ENCODE measurements at places on chromosomes 4 and X. TPM values are rescaled to one million over a fixed set of nuclear protein-coding genes. Genes with fewer than 3 reads are reported as not detected.

DNA sequence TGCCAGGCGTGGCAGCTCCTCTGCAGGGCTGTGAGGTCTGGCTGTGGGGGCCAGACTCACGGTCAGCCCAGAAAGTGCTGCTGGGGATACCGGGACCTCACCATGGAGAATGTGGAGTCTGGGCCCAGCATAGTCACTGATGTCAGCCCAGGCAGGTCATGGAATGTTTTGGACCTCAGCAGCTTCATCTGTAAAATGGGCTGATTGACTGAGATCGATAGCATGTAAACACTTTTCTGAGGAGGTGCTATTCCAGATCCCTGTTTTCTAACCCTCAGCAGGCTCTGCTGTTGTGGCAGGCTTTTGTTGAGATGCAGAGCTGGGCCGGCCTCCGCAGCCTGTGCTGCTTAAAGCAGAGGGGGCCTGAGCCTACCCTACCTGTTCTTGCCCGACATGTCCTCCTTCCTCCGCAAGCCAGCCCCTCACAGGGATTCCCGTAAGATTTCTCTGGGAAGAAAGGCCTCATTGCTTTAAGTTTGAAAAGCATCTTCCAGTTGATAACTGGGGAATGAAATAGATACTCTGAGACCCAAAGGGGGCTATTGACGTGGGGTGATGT is 38.3 kb upstream of the HGFAC start:
- no peaks in the 10 kb centered on the region for H3K36me3 ChIP-seq
- no peaks in the 10 kb centered on the region for H3K27me3 ChIP-seq
- no peak overlapping the region for H3K4me3 ChIP-seq
- DNase-seq = no peak
- no peak overlapping the region for H3K27ac ChIP-seq
- H3K4me1 ChIP-seq = peaks cover 3% of the 10 kb centered on the region

GRCh38 chrX:93673869-93674271 is at the start of gene FAM133A:
Gene FAM133A (plus strand): TSS chrX:93674206. CDS start chrX:93709420, 35,214 bp downstream.
- H3K4me1 ChIP-seq = no peaks in the 10 kb centered on the region
- peak within 1 kb of the TSS; percentile 46 for H3K4me3 ChIP-seq
- no peaks in the 10 kb centered on the region for H3K36me3 ChIP-seq
- DNase-seq = peak; percentile 16

DNA sequence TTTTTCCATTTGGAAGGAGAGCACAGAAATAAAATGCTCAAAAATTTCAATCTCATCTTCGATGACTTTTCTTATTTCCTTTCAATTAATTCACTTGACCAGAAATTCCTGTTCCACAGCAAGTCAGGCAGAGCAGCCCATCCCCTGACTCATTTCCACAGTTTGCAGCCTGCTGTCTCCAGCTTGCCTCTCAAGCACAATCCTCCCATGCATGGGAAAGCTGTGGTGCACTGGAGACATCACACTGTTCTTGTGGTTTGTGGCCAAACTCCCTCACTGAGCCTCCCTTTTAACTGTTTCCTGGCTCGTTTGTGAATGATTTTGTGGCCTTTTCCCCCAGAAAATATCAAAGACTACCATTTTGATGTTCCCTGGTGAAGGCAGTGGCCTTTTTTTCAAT is 114.0 kb upstream of the ENPEP start:
- no peak for DNase-seq
- H3K4me3 ChIP-seq = no peak overlapping the region
- H3K27ac ChIP-seq = no peak overlapping the region
- no peaks in the 10 kb centered on the region for H3K36me3 ChIP-seq
- no peaks in the 10 kb centered on the region for H3K4me1 ChIP-seq

DNA sequence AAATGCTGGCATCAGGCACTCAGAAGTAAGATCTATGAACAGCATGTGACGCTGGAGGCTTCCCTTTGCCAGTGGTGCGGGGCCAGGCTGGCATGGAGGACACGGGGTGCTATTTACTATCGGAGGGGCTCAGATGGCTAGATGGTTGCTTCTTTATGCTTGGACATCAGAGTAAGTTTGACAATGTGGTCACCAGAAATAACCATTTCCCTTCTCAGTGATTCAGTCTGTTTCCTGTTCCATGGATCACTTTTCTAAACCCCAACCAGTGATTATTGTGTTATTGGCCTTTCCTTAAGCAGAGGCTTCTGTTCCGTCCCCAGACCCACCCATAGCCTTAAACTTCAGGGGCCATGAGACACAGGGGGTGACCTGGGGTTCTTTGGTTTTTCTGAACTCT is 55.4 kb upstream of the DHX15 start:
- no peaks in the 10 kb centered on the region for H3K4me1 ChIP-seq
- H3K27ac ChIP-seq = no peak overlapping the region
- H3K4me3 ChIP-seq = no peak overlapping the region
- no peak for DNase-seq
- no peaks in the 10 kb centered on the region for H3K27me3 ChIP-seq

DNA sequence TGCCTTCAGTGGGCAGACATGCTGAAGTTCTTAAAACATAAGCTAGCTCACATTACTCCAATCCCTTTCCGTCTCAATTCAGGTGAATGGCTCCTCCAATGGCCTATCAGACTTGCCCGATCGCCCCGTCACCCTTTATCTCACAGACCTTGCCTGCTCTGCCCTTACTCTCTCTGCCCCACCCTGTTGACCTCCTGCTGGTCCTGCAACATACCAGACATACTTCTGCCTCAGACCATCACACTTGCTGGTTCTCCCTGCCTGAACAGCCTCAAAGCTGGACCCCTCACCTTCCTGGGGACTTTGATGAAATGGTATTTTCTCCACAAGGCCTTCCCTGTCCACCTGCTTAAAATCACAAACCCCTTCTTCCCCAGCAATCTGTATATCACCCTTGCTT is 340.1 kb upstream of the NR3C2 start:
- H3K27ac ChIP-seq = no peak overlapping the region
- no peak overlapping the region for H3K4me3 ChIP-seq
- H3K36me3 ChIP-seq = no peaks in the 10 kb centered on the region
- no peaks in the 10 kb centered on the region for H3K4me1 ChIP-seq

- H3K36me3 ChIP-seq = no peaks in the 10 kb centered on the region
- no peak overlapping the region for H3K4me3 ChIP-seq
- no peak for DNase-seq
- H3K27me3 ChIP-seq = no peaks in the 10 kb centered on the region
Measured at GRCh38 chr4:82230306-82230705, 143.5 kb downstream of the HNRNPD start.

DNA sequence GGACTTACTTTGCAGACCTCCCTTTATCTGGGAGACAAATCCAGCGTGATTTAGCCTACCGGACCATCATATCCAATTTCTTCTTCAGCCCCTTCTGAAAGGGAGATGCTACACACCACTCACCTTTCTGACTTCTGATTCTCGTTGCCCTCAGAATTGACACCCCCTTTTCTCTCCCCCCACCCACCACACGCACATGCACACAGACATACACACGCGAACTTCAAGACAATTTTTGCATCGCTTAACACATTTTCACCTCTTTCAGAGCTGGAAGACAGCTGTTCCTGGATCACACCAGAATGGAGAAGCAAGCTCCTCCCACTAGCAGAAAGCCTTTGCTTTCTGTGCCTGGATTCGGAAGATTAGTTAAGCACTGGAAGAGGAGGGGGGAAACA is 1.0 kb upstream of the SNCA start:
- DNase-seq = no peak
- peak overlapping the region; percentile 32 for H3K27ac ChIP-seq
- peaks cover 4% of the 10 kb centered on the region for H3K4me1 ChIP-seq
- H3K4me3 ChIP-seq = peak overlapping the region; percentile 55
- no peaks in the 10 kb centered on the region for H3K36me3 ChIP-seq
- H3K27me3 ChIP-seq = peaks cover 41% of the 10 kb centered on the region

DNA sequence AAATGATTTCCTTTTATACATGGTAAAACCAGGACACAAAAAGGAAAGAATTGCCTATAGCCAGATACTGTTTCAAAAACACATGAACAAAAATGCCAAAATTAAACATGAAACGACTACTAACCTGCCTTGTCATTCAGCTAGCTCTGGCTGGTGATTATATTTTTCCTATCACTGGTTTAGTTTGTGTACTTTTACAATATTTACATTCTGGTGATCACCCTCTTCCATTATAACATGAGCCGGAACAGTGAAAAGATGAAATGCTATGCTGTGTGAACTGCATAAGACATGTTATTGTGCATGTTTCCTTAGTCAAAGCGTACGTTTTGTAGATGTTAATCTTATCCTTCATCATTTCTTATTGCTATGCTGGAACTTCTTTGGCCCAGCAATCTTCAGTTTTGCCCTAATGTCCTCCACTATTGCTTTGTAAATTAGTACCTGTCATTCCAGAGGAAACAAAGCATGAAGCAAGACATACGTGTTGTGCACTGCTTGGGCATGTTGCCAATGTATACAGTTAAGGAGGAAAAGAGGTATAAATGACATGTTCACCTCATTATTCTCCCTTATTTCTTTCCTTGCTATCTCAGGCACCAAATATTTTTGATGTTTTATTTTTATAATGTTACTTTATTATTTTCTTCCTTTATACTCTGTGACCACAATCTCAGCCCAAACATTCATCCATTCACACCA is 386.3 kb downstream of the ARHGAP24 start:
- H3K27me3 ChIP-seq = no peaks in the 10 kb centered on the region
- no peaks in the 10 kb centered on the region for H3K36me3 ChIP-seq

GRCh38 chrX:49754233-49754857 is 58.6 kb upstream of the PAGE1 start:
- peaks cover 25% of the 10 kb centered on the region for H3K27me3 ChIP-seq
- H3K27ac ChIP-seq = no peak overlapping the region
- no peaks in the 10 kb centered on the region for H3K4me1 ChIP-seq
- peak; percentile 58 for DNase-seq

- DNase-seq = no peak
- no peak overlapping the region for H3K4me3 ChIP-seq
- H3K4me1 ChIP-seq = peaks cover 38% of the 10 kb centered on the region
- no peaks in the 10 kb centered on the region for H3K27me3 ChIP-seq
- H3K27ac ChIP-seq = peak overlapping the region; percentile 22
- no peaks in the 10 kb centered on the region for H3K36me3 ChIP-seq
Measured at GRCh38 chr4:185640811-185641675, 105.7 kb upstream of the PDLIM3 start.

- H3K36me3 ChIP-seq = no peaks in the 10 kb centered on the region
- no peak within 1 kb of the TSS for H3K4me3 ChIP-seq
- DNase-seq = no peak
- peaks cover 4% of the 10 kb centered on the region for H3K4me1 ChIP-seq
Measured at GRCh38 chr4:92303621-92304027, at the start of gene GRID2. Gene GRID2 (plus strand): TSS chr4:92303966.

The REELD1 gene
- 0.40 TPM for polyA plus RNA-seq

The HEPH gene
- 12.3 TPM for polyA plus RNA-seq

The CSAG1 gene
- not detected for polyA plus RNA-seq
